Activated T-cell treated with anti-CD3 and anti-CD28 coated beads, Interleukin-2, amount 50 U/mL, for 1 hour (primary cell): ENCODE measurements at places on chromosomes 6 and 20.

- no peak for DNase-seq
These were observed 67.8 kb downstream of the NRN1 start for GRCh38 chr6:5938934-5939333.

GRCh38 chr6:101477436-101477835 lies 83.9 kb downstream of the GRIK2 start:
- no peak for DNase-seq

DNA sequence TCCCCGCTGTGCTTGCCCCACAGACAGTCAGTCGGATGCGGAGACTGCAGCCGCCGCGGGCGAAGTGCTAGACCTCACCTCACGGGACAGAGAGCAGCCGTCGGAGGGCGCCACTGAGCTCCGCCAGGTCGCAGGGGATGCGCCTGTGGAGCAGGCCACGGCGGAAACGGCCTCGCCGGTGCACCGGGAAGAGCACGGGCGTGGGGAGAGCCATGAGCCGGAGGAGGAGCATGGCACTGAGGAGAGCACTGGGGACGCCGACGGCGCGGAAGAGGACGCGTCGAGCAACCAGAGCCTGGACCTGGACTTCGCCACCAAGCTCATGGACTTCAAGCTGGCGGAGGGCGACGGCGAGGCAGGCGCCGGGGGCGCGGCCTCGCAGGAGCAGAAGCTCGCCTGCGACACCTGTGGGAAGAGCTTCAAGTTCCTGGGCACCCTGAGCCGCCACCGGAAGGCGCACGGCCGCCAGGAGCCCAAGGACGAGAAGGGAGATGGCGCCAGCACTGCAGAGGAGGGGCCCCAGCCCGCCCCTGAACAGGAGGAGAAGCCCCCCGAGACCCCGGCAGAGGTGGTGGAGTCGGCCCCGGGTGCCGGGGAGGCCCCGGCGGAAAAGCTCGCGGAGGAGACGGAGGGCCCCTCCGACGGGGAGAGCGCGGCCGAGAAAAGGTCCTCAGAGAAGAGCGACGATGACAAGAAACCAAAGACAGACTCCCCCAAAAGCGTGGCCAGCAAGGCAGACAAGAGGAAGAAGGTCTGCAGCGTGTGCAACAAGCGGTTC lies 66.4 kb downstream of the SSR1 start:
- DNase-seq, result no peak

DNA sequence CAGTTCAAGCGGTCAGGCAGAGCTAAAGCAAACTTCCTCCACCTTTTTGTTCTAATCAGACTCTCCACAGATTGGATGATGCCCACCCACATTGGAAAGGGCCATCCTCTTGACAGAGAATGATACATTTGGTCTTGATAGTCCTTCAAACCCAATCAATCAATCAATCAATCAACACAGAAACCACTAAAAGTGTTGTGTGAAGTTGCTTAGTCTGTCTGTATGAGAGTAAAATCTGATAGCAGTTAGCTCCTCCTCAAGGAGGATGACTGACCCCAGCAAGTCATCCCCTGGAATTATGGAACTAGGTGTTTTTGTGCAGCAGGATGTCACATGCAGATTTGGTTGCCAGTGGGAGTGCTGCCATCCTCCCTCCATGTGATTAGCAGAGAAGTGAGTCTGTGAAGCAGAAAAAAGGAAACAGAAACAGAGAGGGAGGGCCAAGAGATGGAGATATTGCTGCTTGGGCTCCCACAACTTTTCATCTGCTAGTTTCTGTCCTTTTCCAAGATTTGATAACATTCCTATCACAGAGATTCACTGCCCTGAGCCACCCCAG lies 32.0 kb upstream of the SSTR4 start:
- no peak for DNase-seq

DNA sequence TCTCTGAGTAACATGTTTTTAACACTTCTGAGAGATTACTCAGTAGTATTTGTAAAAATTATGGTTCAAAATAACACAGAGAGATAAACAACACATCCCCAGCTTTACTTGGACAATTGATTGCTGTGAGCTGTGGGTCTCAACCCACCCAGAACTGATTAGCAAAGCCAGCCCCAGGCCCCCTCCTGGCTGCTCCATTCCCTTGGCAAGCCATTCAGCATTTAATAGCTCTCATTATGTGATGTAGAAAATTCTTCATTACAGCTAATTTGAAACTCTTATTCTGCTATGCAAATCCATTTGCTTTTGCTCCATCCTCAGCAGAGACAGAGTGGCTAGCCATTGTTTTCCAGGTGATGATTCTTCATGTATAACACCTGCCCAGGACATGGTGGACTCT lies 16.6 kb upstream of the SIRT5 start:
- no peak for DNase-seq

- DNase-seq, result no peak
These were observed 35.2 kb downstream of the JPH2 start for GRCh38 chr20:44151621-44152416.

DNA sequence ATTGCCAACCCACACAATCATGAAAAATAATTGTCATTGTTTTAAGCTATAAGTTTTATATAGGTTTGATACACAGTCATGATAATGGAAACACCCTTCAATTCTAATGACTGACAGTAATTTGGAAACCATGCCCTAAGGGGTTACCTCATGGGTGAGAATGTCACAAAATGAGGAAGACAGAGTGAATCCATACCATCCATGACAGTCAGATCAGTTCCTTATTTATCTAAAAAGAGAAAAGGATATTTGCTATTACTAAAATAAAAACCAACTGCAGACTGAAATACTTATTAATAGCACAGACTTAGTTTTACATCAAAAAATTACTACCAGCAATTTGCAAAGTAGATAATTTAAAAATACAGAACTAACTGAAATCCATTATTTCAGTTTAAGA lies 437.8 kb downstream of the UTRN start:
- DNase-seq, result no peak

DNA sequence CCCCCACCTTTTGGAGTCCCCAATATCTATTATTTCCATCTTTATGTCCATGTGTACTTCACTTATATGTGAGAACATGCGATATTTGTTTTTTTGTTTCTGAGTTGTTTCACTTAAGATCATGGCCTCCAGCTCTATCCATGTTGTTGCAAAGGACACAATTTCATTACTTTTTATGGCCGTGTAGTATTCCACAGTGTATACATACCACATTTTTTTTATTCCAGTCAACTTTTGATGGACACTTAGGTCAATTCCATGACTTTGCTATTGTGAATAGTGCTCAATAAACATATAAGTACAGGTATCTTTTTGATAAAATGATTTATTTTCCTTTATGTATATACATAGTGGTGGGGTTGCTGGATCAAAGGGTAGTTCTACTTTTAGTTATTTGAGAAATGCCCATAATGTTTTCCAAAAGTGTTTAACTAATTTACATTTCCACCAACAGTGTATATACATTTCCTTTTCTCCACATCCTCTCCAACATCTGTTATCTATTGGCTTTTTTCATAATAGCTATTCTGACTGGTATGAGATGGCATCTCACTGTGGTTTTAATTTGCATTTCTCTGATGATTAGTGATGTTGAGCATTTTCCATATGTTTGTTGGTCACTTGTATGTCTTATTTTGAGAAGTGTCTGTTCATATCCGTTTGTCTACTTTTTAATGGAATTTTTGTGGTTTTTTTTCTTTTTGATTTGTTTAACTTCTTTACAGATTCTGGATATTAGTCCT lies 34.0 kb upstream of the COL10A1 start:
- DNase-seq, result no peak

DNA sequence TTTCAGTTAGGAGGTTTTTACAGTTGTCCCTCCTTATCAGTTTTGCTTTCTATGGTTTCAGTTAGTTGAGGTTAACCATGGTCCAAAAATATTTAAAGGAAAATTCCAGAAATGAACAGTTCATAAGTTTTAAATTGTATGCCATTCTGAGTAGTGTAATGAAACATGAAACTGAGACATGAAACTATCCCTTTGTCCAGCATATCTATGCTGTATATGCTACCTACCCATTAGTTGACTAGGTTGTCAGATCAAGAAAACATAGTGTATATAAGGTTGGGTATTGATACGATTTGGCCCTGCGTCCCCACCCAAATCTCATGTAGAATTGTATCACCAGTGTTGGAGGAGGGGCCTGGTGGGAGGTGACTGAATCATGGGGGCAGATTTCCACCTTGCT lies 39.1 kb downstream of the VGLL2 start:
- no peak for DNase-seq

DNA sequence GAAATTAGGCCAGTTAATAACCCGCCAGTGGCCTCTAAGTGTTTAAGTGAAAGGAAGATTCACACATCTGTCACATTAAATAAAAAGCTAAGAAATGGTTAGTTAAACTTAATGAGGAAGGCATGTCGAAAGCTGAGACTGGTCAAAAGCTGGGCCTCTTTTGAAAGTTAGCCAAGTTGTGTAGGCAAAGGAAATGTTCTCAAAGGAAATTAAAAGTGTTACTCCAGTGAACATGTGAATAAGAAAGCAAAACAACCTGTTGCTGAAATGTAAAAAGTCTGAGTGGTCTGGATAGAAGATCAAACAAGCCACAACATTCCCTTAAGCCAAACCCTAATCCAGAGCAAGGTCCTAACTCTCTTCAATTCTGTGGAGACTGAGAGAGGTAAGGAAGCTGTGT lies 10.9 kb upstream of the MTRF1L start:
- DNase-seq, result no peak

DNA sequence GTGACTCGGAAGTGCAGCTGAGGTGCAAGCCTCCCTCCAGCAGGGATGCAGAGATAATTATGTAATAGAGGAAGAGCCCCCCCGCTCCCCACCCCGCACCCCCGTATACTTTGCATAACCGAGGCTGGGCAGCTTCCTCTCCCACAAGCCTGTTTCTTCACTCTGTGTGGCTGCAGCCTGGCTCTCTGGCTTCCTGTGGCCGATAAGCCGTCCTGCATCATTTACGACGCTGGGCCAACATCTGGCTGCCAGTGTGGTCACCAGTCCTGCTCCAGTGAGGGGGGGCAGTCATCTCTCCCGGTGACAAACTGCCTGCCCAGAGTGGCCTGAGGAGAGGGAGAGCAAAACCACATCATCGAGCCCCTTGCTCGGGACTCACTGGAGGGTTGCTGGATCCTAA lies 59.2 kb downstream of the RBM38 start:
- no peak for DNase-seq

DNA sequence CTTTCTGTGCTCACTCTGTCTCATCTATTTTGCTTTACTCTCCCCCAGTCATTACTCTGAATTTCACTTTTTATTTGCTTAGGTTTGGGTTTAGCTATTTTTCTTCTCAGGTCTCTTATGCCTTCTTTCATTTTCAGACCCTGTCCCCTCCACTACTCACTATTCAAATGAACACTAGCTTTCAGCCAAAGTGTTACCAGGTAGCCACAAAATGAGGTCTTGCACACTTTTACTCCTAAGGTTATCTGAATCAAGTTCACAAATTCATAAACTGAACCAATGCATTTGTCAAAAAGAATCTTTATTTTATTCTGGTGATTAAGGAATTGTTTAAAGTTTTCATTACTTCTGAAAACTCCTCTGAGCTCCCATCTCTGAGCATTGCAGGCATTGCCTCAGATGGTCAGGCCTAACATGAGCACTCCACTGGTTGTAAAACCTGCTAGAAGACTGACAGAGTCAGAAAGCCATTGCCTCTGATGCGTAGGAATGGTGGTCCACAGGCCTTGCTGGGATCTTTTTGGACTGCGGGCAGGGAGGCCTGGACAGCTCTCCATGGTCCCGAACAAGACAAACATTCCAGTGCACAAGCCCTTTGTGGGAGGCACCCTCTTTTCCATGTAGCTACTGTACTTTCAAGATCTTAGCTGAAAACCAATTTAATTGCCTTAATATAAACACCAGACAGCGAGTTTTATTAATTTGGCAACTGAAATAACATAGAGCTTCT lies 48.5 kb downstream of the FYN start:
- DNase-seq, result no peak

- no peak for DNase-seq
These were observed 16.7 kb upstream of the RAMACL start for GRCh38 chr6:166603043-166603690.

GRCh38 chr20:11724097-11724496 lies 193.6 kb upstream of the BTBD3 start:
- no peak for DNase-seq
